ENCODE measurements at places on chromosomes 5 and 9.

GRCh38 chr5:7010591-7010990 lies 297.4 kb downstream of the TENT4A start:
- no peak for DNase-seq

DNA sequence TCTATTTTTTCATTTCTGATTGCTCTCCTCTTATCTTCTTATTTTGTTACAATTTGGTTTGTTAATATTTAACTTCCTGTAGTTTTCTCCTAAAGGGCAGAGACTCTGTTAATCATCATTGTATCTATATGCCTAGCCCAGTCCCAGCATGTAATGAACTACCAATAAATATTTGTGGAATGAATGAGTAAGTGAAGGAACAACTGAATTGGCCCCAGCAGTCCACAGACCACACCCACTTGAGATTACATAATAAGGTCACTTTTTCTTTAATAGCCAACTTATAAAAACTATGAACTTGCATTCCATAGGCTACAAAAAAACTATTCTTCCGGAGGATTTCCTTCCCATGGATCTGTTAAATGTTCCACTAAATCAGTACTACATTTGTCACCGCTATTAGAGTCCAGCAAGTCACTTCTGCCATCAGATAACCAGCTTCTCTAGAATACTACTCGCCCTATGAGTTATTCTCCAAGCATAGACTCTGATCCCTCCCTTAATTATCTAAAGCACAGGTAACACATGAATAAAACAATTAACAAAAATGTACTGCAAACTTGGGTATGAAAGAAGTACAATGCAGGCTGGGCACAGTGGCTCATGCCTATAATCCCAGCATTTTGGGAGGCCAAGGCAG lies 27.5 kb upstream of the TNPO1 start:
- no peak for DNase-seq

DNA sequence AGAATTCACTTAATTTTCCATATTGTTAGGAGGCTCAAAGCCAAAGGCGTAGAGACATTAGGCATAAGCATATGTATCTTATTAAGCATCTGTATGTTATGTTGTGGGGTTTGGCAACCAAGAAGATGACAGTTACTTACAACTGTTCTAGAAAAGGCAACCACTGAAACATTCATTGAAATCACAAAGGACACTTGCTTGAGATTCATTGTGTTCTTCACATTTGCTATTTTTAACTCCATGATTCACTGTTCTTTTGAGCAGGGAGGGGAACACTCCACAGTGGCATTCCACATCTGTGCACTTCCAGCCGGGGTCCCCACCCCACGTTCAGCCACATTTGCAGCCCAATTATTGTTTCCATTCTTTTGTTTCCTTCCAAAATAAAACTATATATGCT lies 107.1 kb downstream of the PALM2AKAP2 start:
- no peak for DNase-seq

- DNase-seq: no peak
Observed at GRCh38 chr5:35819026-35819425, 37.7 kb upstream of the IL7R start.

DNA sequence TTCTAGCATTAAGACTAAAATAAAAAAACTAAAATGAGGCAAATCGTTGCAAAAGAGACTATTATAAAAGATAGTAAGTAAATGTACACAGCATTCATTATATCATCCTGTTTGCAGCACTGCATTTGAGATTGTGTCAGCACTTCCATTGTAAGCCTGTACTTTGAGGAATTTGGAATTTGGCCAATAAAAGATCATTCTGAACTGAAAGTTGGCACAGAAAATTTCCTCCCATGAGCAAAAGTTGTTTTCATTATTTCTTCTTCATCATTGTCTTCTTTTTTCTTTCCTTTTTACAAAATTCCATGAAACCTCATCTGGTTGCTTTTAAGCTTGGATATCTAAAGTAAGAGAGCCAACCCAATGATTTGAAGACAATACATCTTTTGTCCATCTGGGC lies 199.3 kb upstream of the ADAMTSL1 start:
- DNase-seq: no peak

DNA sequence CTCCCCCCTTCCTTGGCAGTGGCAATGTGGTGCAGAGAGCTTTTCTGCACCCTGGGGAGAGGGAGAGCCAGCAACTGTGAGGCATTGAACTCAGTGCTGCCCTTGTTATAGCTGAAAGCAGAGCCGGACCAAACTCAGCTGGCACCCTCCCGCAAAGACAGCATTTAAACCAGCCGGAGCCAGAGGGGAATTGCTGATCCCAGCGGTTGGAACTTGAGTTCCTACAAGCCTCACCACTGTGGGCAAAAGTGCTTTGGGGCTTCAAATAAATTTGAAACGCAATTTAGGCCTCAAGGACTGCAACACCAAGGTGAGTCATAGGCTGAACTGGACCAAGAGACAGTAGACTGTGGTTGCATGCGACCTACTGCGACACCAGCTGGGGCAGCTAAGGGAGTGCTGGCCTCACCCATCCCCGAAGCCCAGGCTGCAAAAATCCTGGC lies 207.6 kb upstream of the CDKN2B start:
- DNase-seq: no peak

DNA sequence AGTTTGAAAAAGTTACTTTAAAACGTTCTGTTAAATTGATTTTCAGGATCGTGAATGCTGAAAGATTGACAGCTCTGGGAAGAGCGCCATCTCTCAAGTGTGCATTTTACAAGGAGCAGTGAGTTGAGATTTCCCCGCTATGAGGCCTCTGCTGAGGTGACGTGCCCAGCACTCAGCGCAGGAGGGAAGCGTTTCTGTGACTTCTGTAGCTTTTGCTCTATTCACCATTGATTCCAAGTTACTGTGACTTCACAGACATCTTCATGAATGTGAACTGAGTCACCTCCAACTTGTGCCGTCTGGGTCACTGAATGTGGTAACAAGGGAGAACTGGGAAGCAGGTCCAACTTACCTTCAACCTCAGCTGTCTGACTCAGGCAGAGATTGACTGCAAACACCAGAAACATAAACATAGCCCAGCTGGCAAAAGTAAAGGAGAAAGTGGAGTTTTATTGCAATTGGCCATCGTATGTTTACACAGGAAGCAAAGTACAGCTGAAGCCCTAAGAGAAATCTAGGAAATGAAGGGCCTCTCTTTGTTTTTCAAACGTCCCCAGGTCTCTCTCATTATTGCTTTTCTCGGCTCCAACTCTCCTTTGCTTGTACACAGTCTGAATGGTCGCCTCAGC lies 428.8 kb upstream of the CLINT1 start:
- no peak for DNase-seq

GRCh38 chr5:54663866-54664265 lies 146.3 kb downstream of the SNX18 start:
- no peak for DNase-seq

DNA sequence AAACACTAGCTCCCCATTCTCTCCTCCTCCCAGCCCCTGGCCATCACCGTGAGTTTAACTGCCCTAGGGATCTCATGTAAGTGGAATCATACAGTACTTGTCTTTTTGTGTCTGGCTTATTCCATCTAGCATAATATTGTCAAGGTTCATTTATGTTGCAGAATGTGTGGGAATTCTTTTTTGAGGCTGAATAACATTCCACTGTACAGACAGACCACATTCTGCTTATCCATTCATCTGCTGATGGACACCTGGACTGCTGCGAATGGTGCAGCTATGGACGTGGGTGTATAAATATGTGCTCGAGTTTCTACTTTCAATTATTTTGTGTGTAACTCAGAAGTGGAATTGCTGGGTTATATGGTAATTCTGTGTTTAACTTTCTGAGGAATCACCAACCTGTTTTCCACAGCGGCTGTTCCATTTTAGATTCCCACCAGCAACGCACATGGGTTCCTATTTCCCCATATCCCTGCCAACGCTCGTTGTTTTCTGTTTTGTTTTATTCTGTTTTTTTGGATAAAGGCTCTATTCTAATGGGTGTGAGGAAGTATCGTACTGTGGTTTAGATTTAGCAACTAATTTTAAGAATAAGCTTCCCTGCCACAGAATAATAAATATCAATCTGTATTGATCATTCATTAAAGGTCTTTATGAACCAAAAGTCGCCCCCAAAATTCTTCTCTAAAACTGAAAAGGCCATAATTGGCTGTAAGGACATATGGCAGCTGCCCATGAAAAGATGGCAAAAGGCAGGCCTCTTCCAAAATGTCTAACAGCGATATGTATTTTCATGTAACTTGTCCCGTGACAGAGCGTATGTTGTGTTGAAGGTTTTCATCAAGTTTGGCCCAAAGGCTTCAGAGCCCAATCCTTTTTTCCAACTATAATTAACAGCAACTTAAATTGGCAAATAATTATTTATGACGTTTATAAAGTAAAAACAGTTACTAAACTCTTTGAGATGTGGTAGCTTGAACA lies 70.3 kb downstream of the DAP start:
- DNase-seq: no peak

- DNase-seq: no peak
Observed at GRCh38 chr5:142455856-142456255, 131.0 kb upstream of the SPRY4 start.
